Gastrocnemius medialis (tissue), 4 donors: ENCODE measurements at places on chromosomes 12 and 14.

DNA sequence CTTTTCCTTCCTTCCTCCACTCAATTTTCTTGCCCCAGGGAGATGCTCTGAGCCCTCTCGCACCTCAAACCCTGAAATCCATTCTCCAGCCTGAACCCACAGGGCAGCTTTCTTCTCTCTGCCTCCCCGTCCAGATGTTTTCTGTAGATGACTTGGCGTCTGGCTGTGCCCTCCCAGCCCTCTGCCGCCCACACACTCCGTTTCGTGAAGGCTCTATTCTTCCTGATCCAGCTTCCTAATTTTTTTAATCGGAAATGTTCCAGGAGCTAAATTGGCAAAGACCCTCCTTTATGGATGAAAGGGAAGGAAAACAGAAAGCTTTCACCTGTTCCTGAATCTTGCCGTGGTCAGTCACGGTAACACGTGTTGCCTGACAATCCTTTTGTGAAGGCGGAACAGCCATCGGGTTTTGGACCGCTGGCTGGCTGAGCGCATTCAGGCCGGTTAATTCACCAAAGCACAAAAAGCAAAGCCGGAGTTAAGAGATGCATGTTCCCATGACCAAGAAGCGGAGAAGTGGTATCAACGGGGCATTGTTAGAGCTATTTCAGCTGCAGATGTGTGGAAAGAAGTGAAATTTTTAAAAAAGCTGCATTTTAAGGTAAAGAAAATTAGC lies 70.2 kb upstream of the FBRSL1 start:
- DNase-seq, result no peak

GRCh38 chr12:110046451-110047187 lies 1.7 kb downstream of the C12orf76 start:
- no peak for DNase-seq

DNA sequence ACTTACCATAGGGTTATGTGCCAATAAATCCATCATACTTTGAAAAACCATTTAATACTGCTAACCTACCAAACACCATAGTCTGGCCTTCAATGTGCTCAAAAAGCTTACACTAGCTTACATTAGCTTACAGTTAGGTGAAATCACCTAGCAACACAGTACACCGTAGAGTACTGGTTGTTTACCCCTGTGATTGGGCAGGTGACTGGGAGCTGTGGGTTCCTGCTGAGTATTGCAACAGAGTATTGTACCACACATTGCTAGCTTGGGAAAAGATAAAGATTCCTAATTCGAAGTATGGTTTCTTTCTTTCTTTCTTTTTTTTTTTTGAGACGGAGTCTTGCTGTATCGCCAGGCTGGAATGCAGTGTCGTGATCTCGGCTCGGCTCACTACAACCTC lies 5.6 kb downstream of the ATP5MC2 start:
- DNase-seq, result no peak

- DNase-seq, result peak; percentile 66
Measured at GRCh38 chr12:57845478-57846284, 848 bp downstream of the CTDSP2 start.

GRCh38 chr12:7624478-7624877 lies 41.2 kb downstream of the APOBEC1 start:
- no peak for DNase-seq

DNA sequence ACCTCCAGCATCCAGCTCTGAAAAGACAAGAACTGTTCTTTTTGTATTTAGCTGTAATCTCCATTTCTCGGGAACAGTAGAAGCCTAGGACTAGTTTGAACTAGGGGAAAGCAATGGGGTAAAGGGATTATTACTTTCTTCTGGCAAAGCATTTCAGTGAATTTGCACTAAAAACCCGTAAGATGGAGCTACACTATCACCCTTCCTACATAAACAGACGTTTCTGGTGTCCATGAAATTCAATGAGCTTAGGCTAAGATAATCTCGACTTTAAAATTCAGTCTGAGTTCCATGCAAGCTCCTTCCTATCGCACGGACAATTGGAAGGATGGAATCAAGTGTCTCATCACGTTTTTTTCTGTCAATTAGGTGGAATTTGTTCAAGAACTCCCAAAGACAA lies 24.0 kb downstream of the ACSM4 start:
- DNase-seq, result no peak

GRCh38 chr12:41441180-41441579 lies 253.1 kb downstream of the PDZRN4 start:
- no peak for DNase-seq

DNA sequence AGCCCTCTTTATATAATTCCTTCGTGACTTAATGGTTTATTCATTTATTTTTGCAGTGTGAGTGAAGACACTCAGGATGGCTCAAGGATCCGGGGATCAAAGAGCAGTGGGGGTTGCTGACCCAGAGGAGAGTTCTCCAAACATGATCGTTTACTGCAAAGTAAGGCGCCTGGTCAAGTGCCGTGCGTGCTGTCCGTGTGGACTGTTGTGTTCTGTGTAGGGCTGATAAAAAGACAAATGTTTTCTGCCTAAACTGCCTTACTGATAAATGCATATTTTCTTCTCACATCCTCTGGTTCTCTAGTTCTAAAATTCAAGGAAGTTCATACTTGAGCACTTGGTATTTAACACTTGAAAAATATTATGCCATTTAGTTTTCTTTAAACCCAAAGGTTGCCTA lies 32.5 kb downstream of the RGS6 start:
- no peak for DNase-seq

GRCh38 chr14:89956661-89957009 lies 908 bp downstream of the TDP1 start:
- DNase-seq, result no peak

DNA sequence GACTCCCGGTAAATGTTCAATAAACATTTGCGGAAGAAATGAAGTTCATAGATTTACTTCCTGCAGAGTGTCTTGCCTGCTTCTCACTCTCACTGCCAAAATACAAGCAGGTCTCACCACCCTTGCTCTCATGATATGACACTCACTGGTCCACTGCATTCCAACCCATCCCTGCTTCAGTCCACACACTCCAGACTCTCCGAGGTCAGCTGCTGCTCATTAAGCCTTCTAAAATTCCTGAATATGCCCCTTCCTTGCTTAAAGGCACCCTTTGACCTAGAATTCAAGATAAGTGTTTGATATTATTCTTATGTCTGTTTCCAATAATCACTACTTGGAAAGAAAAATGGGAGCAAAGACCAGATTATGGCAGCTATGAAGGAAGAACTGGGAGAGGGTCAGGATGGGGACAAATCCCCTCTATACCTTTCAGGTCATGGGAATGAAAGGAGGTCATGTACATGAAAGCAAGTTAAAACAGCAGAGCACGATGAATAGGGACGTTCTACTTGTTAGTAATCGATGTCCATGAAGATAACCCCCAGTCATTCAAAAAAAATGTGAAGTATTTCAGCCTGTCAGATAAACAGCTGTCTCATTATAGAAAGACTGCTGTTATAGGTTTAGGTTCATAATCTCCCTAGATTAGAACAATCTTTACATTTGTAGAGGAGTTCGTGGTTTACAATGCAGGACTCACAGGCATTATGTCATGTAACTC lies 10.5 kb upstream of the NID2 start:
- no peak for DNase-seq

- no peak for DNase-seq
Measured at GRCh38 chr12:132518354-132518992, 28.5 kb downstream of the FBRSL1 start.

GRCh38 chr14:29741909-29742401 lies 185.7 kb downstream of the PRKD1 start:
- no peak for DNase-seq

DNA sequence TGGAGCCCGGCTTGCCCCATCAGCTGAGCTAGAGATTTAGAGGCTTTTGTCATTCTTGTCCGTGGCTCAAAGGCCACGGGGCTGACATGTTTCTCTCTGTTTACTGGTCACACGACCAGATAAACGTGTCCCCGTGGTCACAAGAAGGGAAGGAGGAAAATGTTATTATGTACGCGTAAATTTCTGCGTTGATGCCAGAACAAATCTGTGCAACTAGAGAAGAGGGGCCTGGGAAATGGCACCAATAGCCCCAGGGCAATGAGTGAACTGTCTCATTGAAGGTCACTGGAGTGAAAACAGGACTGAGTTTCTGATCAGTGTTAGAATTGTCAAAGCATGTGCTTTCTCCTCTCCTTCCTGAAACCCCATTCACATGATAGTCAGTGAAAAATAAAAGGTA lies 25.3 kb downstream of the OAS2 start:
- DNase-seq, result no peak

GRCh38 chr12:95593266-95593871 lies 42.1 kb upstream of the USP44 start:
- no peak for DNase-seq

DNA sequence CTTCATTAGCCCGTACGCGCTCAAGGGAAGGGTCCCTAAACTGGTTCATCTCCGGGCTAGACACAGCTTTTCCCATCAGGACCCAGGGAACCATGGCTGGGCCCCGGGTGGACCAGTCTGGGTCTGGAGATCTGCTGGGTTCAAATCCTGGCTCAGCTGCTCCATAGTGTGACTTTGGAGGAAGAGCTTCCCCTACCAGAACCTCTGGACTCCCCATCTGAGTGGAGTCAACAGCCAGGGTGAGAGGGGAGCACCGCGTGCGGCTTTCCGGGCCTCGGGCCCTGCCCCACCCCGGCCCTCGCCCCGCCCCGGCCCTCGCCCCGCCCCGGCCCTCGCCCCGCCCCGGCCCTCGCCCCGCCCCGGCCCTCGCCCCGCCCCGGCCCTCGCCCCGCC lies 41.2 kb downstream of the BEGAIN start:
- no peak for DNase-seq

DNA sequence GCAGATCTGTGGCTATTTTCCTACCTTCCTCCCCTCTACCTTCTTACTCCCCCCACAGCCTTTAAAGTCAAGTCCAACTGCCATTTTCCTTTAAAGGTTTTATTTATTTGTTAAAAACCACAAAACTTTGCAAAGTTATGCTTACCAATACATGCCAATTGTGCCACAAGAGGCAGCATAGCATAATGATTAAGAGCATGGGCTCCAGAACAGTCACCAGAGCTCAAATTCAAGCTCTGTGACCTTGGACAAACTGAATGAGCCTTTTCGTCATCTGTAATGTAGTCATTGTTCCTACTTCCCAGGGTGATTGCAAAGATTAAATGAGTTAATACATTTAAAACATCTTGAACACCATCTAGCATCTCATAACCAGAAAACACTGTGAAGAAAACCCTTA lies 13.0 kb upstream of the FMNL3 start:
- no peak for DNase-seq

DNA sequence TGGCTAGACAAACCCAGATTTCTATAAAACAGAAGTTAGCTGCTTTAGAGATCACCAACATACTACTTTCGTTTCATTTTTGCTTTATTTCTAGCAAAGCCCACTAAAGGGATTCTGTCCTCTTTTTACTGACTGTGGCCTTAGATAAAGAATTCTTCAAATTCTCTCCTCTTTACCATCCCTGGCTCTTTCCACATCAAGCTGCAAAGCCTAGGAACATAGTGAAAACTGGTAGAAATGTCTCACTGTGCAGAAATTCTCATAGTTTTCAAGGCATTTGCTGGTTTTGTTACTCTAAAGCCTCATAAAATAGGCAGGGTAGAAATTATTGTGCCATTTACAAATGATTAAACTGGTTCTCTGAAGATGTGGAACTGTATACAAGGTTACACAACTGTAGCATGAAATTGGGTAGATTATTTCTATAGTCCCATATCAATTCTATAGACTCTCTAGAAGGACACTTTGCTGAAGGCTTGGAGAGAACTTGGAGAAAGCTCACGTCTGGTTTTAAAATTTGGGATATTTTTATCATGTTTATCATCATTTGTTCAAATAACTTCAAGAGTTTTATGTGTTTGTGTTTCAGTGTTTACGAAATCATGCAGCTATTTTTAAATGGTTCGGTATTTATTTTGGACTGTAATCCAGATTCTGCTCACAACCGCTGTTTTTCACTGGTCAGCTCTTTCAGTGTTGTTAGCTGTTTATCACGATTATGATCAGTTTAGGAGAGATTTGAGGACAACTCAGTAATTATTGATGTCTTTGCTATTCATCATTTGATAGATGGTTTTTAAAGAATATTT lies 36.7 kb upstream of the CSRP2 start:
- no peak for DNase-seq

- DNase-seq, result no peak
Measured at GRCh38 chr14:56195223-56195622, 77.0 kb downstream of the PELI2 start.
